Nucleus accumbens (tissue), 56 donors: ENCODE measurements at places on chromosomes 6 and 20.
A peak's percentile ranks its signal among the peaks of the same experiment; 100 is the strongest.

DNA sequence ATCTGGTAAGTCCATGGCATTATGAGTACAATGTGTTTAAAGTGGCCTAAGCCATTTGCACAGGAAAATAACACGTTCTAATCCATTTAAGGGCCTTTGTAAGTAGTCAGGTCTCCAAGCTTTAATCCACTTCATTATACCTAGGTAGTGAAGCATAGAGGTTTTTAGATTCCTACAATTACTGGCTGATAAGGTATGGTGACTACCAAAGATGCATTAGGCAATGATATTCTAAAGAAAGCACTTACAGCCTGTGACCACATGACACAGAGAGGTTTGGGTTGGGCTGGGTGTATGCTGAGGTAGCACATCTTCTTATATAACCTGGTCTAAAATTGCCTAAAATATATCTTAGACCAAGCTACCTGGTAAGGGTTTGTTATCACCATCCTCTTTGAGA, 504.4 kb downstream of the TFAP2B start:
- no peak for DNase-seq

GRCh38 chr6:169079650-169080049, 174.0 kb downstream of the THBS2 start:
- DNase-seq = no peak

- no peak for DNase-seq
Measured at GRCh38 chr6:31622684-31623091, 2.2 kb downstream of the PRRC2A start.

DNA sequence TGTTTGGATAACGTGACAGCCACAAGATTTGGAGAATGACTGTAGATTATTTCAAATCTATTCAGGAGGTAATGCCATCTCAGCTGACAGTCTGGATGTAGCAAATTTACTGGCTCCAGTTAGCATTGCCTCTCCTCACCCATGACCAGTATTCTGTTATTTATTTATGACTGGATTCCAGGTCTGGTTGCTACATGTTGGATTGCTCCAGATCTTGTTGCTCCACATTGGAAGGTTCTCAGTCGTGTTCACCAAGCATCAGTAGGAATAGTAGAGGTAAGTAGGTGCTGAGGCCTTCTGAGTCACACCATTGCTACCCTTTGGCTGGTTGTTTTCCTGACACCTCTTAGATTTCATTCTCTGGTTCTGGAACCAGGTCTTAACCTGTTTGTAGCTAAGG, 69.5 kb upstream of the ELOVL5 start:
- no peak for DNase-seq

- DNase-seq = no peak
Measured at GRCh38 chr6:33088258-33088930, 12.6 kb downstream of the HLA-DPB1 start.

DNA sequence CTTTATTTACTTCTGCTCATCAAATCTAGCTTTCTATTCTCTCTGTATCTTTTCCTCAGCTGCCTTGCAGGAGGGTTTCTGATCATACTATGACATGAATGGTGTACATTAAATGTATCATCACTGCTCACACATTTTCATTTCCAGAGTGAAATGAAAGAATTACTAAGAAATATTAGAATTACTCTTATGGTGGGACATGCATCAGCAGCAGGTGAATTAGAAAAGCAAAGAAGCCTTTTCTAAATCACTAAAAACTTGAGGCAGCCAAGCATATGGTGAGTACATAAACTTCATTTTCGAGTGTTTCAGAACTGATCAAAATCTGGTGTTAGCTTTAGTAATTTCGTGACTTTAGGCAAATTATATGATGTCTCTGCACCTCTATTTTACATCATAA, 23.6 kb downstream of the IL17A start:
- no peak for DNase-seq

GRCh38 chr20:59004493-59004762, 2.6 kb downstream of the CTSZ start:
- DNase-seq = no peak

DNA sequence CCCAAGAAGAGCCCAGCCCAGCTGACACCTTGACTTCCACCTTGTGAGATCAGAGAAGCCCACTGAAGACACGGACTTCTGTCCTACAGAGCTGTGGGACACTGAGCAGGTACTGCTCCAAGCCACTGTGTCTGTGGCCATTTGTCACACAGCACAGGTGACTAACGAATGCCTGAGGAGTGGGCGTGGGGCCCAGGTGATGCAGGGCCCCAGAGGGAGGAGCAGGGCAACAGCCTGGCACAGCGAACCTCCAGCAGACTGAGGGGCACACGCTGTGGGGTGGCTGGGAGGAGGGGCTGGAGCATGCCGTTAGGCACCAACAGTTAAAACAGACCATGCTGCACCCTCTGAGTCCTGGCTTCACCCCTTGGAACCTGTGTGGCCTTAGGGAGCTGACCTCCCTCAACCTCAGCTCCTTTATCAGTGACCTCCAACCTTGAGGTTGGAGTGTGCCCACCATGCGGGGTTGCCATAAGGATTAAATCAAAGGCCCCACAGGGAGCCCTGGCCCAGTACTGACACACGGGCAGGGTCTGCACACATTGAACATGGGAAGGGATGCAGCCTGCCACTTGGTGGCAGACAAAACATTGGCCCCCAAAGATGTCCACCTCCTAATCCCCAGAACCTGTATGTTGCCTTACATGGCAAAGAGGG, 119.9 kb upstream of the CST7 start:
- DNase-seq = no peak

DNA sequence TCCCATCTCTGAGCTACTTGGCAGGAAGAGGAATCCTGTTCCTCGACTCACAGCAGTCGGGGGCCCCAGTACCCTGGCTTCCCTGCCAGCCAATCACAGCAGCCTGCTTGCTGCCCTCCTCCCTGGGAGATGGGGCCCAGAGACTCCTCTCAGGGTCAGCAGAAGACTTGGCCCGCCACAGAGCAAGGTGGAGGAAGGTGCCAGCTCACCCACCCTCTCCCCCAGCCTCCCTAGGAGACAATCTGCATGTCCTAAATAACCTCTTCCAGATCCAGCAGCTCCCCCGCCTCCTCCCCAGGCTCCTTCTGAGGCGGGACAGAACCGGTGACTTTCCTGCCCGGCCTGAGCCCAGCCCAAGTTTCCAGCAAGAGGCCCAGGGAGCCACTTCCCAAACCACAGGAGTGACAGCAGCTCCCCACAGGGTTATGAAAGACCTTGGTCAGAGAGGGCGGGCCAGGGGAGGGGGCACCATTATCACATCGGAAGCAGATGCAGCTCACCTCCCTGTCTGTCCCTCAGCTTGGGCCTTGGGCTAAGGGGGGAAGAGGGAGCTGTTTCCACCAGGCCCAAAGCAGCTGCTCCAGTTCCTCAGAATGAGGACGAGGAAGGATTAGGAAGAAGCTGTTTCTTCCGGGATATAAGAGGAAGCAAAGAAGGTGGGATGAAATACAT, 2.3 kb downstream of the CCND3 start:
- DNase-seq = peak; percentile 34

GRCh38 chr6:169968541-169969270, 217.3 kb downstream of the ERMARD start:
- DNase-seq = no peak

- peak; percentile 4 for DNase-seq
Measured at GRCh38 chr6:42118162-42119001, 24.0 kb downstream of the C6orf132 start.

- DNase-seq = no peak
Measured at GRCh38 chr20:16143596-16143995, 429.7 kb downstream of the KIF16B start.

GRCh38 chr6:37171201-37171969, 1.4 kb downstream of the PIM1 start:
- DNase-seq = no peak

DNA sequence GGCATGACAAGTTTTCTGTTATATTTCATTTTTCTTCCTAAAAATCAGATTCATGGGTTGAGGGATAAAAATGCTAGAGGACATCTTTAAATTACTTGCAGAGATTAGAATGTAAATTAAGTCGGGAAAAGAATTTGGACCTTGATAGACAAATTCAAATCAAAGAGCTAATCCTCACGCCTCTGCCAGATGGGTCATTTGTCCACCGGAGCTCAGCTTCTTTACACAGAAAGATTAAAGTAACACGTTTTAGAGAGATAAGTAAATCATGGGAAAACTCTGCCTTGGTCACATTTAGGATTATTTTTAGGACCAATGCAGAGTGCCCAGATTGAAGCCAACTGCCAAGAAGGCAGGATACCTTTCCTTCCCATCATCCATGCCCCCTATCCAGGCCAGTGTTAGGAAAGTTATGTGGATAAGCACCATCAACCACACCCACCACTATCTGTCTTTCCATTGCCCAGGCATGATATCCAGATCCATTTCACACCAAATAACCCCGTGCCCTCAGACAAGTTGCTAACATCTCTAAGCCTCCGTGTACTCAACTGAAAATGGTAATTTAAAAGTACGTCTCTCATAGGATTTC, 397.4 kb upstream of the PLCB4 start:
- no peak for DNase-seq

GRCh38 chr20:18589941-18590674, 2.3 kb downstream of the DTD1 start:
- no peak for DNase-seq

GRCh38 chr6:129635396-129636130, 74.4 kb downstream of the ARHGAP18 start:
- DNase-seq = no peak

DNA sequence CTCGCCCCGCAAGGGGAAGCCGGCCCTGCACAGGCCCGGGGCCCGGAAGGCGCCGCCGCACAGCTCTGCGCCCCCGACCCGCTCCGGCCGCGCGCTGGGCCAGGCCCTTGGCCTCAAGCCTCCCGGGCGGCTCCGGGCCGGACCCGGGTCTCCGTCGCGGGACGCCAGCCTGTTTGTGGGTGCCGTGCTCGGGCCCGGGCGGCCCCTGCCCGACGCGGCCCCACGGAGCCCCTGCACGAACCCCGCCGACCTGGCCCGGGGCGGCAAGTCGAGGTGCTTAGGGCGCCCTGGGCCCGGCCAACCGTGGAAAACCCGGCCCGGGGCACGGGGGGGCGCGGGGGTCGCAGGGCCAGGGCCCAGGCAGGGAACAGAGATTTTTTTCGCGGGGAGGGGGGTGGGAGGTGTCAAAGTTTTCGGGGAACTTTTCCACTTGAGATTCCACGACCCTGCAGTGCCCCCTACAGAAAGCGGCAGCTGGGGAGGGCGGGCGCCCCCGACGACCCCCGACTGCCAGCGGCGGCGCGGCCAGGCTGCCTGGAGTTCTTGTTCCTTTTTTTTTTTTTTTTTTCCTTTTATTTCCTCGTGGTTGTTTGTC, 805 bp upstream of the STX16 start:
- DNase-seq = peak; percentile 48

GRCh38 chr6:89482126-89482525, 49.2 kb downstream of the ANKRD6 start:
- no peak for DNase-seq

GRCh38 chr6:14501914-14502313, 384.3 kb downstream of the CD83 start:
- no peak for DNase-seq

- DNase-seq = no peak
Measured at GRCh38 chr20:10367693-10367942, 66.4 kb downstream of the MKKS start.

DNA sequence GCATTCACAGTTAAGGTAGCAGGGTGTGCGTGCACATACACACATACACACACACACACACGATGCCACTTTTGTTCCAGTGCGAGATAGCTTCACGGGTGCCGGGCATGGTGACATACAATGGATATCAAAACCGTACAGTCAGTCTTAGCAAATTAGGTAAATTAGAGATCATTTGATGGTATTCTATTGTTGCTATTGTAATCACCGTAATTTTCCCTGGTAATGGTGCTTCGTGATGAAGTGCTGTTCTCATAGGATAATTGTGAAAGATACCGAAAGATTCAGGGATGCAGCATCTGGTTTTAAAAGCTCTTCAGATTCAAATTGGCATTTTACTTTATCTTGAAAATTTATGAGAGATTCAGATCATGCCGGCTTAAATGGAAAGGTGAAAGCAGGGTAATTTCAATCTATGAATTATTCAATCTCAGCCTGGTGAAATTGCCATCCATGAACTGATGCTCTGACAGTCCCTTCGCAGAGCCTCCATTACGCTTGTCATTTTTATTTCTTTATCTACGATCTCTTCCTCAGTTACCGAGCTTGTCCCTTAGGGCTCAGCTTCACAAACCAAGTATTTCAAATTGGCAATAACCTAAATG, 71.3 kb upstream of the SOX4 start:
- no peak for DNase-seq

DNA sequence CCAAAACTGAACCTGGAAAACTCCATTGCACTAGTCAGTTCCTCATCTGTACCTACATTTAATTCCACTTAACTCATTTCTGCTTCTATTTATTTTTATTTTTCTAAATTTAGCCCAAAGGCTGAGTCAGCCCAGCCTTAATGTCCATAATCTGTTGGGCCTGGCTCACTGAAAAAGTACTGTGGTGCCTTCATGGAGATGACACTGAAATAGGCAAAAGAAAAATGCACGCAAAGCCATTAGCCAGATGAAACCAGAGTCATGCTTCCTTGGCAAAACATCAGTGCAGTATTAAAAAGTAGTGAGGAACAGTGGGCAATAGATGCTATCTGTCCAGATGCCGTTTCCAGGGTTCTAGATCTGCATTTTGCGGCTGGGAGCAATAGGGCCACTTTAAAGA, 14.7 kb upstream of the PLCB4 start:
- DNase-seq = no peak
